B cell (primary cell): ENCODE measurements at places on chromosomes 3 and 15. TPM values are rescaled to one million over a fixed set of nuclear protein-coding genes. Genes with fewer than 3 reads are reported as not detected.

GCHFR gene
- 23.1 and 23.7 TPM in 2 replicates for total RNA-seq

- H3K27ac ChIP-seq, result no peak overlapping the region
- H3K4me3 ChIP-seq, result no peak overlapping the region
- H3K27me3 ChIP-seq, result no peaks in the 10 kb centered on the region
- no peaks in the 10 kb centered on the region for H3K4me1 ChIP-seq
Measured at GRCh38 chr3:69288161-69288895, 97.6 kb downstream of the FRMD4B start.

GRCh38 chr3:111668326-111668725 lies 73.2 kb upstream of the ZBED2 start:
- DNase-seq, result no peak
- no peak overlapping the region for H3K4me3 ChIP-seq
- H3K27me3 ChIP-seq, result no peaks in the 10 kb centered on the region
- peaks cover 28% of the 10 kb centered on the region for H3K4me1 ChIP-seq
- no peaks in the 10 kb centered on the region for H3K36me3 ChIP-seq

DNA sequence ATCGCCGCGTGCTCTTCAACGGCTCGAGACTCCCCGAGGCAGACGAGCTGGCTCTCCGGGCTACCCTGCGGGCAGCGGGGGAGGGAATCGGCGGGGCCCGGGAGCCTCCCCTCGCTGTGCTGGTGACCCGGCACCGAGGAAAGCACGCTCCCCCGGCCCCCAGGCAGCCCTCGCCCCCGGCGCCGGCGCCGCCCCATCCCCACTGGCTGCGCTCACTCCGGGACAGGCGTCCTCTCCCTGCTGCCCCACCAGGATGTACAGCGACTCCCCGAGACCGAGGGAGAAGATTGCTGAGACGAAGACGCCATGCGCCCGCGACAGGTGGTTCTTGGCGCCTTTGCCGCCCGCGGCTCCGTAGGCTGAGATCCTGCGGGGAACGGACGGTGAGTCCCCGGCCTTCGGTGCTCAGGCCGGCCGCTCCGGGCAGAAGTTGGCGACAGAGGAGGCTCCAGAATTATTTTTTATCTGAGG lies 1.7 kb downstream of the LTK start:
- peak overlapping the region; percentile 52 for H3K4me3 ChIP-seq
- H3K4me1 ChIP-seq, result peaks cover 30% of the 10 kb centered on the region
- H3K27ac ChIP-seq, result no peak overlapping the region
- peak; percentile 45 for DNase-seq

DNA sequence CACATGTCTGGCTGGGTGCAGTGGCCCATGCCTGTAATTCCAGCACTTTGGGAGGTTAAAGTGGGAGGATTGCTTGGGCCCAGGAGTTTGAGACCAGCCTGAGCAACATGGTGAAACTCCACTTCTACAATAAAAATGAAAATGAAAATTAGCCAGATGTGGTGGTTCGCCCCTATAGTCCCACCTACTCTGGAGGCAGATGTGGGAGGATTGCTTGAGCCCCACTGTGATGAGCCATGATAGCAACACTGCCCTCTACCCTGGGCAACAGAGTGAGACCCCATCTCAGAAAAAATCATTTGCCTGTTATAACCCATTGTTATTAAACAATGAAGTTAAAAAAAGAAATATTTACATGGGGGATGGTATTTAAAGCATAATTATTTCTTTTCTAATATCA lies 240.1 kb upstream of the ZPLD1 start:
- no peaks in the 10 kb centered on the region for H3K4me1 ChIP-seq
- DNase-seq, result no peak
- no peaks in the 10 kb centered on the region for H3K27me3 ChIP-seq
- H3K4me3 ChIP-seq, result no peak overlapping the region
- H3K36me3 ChIP-seq, result no peaks in the 10 kb centered on the region
- H3K27ac ChIP-seq, result no peak overlapping the region

- no peaks in the 10 kb centered on the region for H3K36me3 ChIP-seq
- no peak overlapping the region for H3K27ac ChIP-seq
- peaks cover 3% of the 10 kb centered on the region for H3K27me3 ChIP-seq
- H3K4me3 ChIP-seq, result no peak overlapping the region
Measured at GRCh38 chr15:57496946-57497869, 94.5 kb upstream of the MYZAP start.

DNA sequence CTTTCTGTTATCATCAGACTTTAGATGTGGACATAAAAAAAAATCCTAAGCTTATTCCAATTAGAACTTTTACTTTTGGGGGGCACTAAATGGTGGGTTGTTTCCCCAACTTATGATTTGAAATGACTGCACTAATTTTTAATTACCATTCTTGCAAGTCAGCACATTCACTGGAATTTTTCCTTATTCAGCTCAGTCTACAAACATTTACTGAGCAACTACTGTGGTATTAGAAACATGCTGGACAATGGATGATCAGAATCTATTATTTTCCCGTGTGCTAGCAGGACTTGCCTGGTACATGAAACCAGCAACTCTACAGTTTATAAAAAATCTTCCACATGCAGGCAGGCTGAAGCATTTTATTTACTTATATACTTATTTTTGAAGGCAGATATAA lies 273.6 kb downstream of the FOXP1 start:
- no peaks in the 10 kb centered on the region for H3K27me3 ChIP-seq
- H3K36me3 ChIP-seq, result peaks cover 2% of the 10 kb centered on the region
- H3K4me3 ChIP-seq, result no peak overlapping the region
- H3K27ac ChIP-seq, result peak overlapping the region; percentile 33

DNA sequence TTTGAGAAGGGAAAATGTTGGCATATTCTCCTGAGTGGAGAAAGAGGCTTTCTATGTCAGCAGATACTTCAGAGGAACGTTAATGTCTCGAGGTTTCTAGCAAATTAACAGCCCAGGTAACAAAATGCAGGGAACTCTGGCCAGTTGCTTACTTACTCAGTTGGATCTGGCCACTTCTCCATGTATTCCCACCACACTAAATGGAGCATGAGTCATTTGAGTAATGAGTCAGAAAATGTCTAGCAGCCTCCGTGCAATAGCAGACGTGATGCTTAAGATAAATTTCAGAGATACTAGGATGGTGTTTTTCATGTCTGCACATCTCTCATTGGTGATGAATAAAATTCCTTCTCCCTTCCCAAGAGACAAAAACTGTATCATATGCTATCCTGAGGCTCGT lies 671.5 kb downstream of the FHIT start:
- no peaks in the 10 kb centered on the region for H3K36me3 ChIP-seq
- H3K27ac ChIP-seq, result no peak overlapping the region
- no peak for DNase-seq
